ENCODE measurements at places on chromosomes 3 and 15. TPM values are rescaled to one million over a fixed set of nuclear protein-coding genes. Genes with fewer than 3 reads are reported as not detected.

The C3orf70 gene
- total RNA-seq: 2.6 TPM

The MEX3B gene
- 11.6 TPM for total RNA-seq

The LNP1 gene
- 0.51 TPM for total RNA-seq

The ITIH1 gene
- not detected for total RNA-seq

The ERICH6 gene
- total RNA-seq: not detected

The SKOR1 gene
- total RNA-seq: 0.05 TPM

The ST3GAL6 gene
- 30.1 TPM for total RNA-seq

The SOX14 gene
- not detected for total RNA-seq

The LRRC2 gene
- total RNA-seq: under 0.01 TPM

The CRABP1 gene
- total RNA-seq: not detected

The DAZL gene
- total RNA-seq: not detected

The SUSD5 gene
- total RNA-seq: 1.7 TPM

The GOLGA6D gene
- not detected for total RNA-seq

The DNAJC19 gene
- 30.8 TPM for total RNA-seq

The STX19 gene
- not detected for total RNA-seq

The DNAJB11 gene
- 60.4 TPM for total RNA-seq

The WDR93 gene
- not detected for total RNA-seq

The KY gene
- not detected for total RNA-seq

The TM4SF18 gene
- total RNA-seq: 363 TPM

The FANCD2OS gene
- not detected for total RNA-seq

The SLC2A2 gene
- total RNA-seq: not detected

The TAMM41 gene
- total RNA-seq: 7.0 TPM

The ADGRG7 gene
- not detected for total RNA-seq

The AADAC gene
- total RNA-seq: 0.19 TPM

The GOLGA8J gene
- not detected for total RNA-seq

The RFX7 gene
- 4.4 TPM for total RNA-seq

The P3H2 gene
- total RNA-seq: 13.1 TPM

The TBC1D5 gene
- total RNA-seq: 104 TPM

The HYAL1 gene
- 30.6 TPM for total RNA-seq

The NME9 gene
- not detected for total RNA-seq

The OXTR gene
- 5.3 TPM for total RNA-seq

The MINDY4B gene
- not detected for total RNA-seq
